ENCODE measurements at places on chromosomes 5 and 9.
A peak's percentile ranks its signal among the peaks of the same experiment; 100 is the strongest.

DNA sequence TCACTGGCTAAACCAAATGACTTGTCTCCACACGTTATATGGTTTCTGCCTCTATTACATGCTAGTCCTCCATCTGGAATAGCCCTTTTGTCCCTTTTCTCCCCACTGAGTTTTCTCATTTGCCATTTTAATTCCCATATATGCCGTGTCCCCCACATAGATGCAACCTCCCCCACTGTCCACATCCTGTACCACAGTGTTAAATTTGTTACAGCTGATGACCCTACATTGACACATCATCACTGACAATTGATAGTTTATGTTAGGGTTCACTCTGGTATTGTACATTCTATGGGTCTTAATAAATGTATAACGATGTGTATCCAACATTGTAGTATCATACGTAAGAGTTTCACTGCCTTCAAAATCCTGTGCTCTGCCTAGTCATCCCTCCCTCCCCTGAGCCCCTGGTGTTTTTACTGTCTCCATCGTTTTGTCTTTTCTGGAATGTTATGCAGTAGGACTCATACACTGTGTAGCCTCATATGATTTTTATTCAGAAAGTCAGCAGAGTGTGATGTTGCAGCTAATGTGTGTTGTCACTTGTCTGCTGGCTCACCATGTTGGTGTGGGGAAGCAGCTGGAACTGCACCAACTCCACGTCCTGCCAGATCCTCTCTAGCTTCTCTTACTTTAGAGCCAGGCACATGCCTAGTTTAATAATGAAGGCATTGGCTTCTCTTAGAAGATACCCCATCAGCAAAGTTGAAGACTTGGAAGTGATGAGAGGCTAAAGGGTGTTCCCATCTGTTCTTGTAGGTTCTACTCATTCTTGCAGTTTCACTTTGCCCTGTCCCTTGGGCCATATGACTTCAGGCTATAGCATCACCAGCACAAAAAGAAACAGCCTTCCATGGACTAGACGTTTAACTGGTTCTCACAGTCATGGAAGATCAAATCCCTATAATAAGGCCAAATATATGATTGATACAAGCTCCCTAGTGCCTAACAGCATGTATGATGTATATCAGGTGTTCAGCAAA, 30.2 kb downstream of the LRRC70 start:
- no peak for DNase-seq

DNA sequence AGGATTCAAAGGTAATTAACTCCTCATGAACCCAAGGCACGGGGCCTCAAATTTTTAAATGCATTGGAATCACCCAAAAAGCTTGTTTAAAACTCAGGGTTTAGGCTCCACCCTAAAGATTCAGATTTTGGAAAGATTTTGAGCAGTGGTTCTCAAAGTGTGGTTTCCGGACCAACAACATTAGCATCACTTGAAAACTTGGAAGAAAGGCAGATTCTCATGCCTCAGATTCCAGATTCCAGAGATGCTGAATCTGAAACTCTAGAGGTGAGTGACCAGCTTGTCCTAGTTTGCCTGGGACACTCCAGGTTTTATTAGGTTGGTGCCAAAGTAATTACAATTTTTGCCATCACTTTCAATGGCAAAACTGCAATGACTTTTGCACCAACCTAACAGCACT, 24.7 kb upstream of the TNIP1 start:
- DNase-seq = no peak

DNA sequence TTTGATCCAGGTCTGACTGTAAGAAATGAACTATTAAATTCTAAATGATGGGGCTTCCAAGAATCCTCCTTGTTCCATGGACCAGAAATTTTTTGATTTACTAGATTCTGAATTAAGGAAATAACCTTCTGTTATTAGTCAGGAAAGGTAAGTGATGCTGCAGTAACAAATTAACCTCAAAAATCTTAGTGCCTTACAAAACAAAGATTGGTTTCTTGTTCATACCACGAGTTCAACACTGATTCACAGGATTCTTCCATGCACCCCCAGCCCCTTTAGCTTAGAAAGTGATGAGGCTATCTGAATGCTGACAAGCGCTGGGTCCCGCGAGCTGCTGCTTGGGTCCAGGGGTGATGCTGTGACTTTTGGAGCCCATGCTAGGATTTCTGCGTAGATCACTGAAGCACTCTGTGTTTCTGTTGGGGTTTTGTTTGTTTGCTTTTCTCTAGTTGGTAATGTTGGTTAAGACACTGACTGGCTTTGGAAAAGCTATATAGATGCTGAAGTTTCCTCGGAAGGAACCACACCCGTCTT, 52.3 kb downstream of the COL15A1 start:
- no peak for DNase-seq

- no peak for DNase-seq
Observed at GRCh38 chr9:81182431-81182830, 506.9 kb downstream of the TLE1 start.

- DNase-seq = no peak
Observed at GRCh38 chr5:81422671-81423070, 28.7 kb upstream of the ACOT12 start.

DNA sequence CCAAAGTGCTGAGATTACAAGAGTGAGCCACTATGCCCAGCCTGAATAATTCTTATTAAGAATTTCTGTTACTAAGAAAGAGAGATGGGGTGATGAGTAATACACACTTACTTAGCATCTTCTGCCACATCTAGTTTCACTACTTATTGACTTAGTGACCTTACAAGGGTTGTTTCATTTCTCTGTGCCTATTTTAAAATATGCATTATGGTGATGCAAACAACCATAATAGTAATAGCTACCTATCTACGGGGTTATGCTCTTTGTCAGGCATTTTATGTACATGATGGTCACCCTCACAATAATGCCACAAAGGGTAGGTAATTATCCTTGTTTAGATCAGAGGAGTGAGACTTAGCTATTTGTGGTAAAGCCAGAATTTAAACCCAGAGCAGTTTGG, 499.0 kb upstream of the SGCD start:
- DNase-seq = no peak

DNA sequence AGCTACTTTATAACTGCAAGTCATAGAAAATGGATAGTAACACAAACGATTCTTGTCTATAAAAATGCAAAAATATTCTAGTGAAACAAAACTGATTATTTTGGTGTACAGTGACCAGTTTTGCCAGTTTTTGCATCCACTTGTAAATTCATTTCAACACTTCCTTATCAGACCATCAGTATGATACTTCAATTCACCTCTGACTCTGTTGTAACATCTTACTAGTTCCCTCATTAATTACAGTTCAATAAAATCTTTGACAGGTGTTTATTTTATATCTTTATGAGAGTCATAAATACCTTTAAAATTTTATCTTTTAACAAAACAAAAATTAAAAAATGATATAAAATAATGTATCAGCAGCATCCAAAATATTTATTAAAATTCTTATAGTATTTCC, 13.1 kb upstream of the PTCH1 start:
- no peak for DNase-seq

- DNase-seq = no peak
Observed at GRCh38 chr9:88530051-88530450, 4.9 kb upstream of the NXNL2 start.

DNA sequence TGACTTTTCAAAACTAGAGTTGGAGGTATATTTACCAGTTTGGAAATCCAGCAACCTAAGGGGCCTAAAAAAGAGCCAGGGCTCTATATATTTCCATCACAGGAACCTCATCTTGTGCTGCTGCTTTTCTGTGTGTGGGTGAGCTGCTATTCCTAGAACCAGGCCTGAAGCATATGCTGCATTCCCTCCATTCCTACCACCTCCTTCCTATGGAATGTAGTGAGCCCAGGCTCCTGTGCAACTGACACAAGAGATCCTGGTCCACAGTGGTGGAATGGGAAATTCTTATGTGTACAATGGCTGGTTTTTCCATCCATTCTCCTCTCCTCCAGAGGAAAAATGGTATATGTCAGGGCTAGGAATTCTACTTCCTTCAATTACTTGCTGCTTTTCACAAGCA, 39.1 kb downstream of the SPEF2 start:
- DNase-seq = no peak

GRCh38 chr9:126904586-126904985, 10.0 kb upstream of the RALGPS1 start:
- DNase-seq = no peak

GRCh38 chr9:18060269-18060934, 413.6 kb upstream of the ADAMTSL1 start:
- peak; percentile 4 for DNase-seq

- DNase-seq = peak; percentile 82
Observed at GRCh38 chr5:172115541-172115982, 72.5 kb downstream of the STK10 start.

GRCh38 chr9:134855900-134856377, 24.7 kb upstream of the FCN2 start:
- no peak for DNase-seq

Measured in Kasumi-1 (cell line).